AG10803 (cell line): ENCODE measurements at places on chromosomes 16 and 17.
A peak's percentile ranks its signal among the peaks of the same experiment; 100 is the strongest.

- DNase-seq: no peak
Observed at GRCh38 chr17:74770498-74771318, 5.4 kb downstream of the NAT9 start.

DNA sequence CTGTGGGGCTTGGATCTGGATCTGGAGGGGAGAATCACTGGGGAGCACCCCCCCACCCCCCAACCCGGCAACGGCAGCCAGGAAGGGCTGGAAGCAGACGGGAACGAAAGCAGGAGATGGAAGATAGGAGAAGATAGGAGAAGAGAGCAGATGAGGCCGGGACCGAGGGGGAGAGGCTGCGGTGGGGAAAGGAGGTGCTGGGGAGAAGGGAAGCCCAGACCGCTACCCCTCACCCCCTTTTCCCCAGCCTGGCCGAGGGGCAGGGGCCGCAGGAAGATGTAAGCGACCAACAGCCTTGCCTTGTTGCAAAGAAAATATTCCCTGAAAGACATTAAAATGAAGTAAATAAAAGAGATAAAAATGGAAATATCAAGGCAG, 26.8 kb upstream of the CBFA2T3 start:
- DNase-seq: no peak

DNA sequence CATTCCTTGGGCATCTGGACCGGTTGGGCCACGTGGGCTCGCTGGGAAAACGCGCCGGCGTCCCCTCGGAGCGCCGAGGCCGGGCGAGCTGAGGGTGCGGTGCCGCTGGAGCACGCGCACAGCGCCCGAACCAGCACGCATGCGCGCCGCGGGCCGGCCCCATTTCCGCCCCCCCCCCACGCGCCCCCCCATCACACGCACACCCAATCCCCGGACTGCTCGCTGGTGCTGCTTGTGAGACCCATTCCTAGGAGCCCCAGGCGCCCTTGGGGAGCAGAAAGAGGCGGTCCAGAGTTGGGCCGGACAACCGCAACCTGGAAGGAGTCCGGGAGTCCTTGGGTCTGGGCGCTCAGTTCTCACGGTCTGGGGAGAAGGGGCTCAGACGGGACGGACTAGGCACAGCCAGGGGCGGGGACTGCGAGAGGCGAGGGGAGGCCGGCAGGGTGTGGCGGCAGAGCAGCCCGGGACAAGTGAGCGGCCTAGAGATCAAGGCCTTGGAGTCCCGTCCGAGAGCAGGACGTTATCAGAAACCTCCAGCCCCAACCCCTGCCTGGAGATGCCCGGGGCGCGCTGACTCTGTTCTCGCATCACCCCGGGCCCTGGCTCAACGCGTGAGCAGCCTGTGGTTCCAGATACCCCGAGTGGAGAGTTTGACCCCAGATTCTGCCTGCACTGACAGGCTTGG, 6.0 kb upstream of the CBX8 start:
- no peak for DNase-seq

- no peak for DNase-seq
Observed at GRCh38 chr16:72972878-72973571, 74.9 kb downstream of the ZFHX3 start.

GRCh38 chr17:57356153-57356718, 99.9 kb downstream of the MSI2 start:
- no peak for DNase-seq

DNA sequence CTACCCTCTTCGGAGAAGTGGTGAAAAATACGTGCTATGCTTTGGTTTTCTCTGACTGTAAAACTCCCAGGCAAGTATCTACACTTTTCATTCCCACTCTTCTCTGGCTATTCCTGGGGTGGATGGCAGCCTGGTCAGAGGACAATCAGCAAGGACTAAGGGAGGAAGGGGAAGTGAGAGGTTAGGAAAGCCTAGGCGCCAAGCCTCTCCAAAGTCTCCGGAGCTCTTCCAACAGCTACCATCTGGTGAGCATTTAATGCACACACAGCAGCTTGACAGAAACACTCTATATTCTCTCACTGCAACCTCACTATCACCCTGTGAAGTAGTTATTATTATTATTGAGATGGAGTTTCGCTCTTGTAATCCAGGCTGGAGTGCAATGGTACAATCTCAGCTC, 65.1 kb downstream of the WSCD1 start:
- no peak for DNase-seq

- DNase-seq: no peak
Observed at GRCh38 chr17:32520737-32521404, 34.1 kb downstream of the CDK5R1 start.

- no peak for DNase-seq
Observed at GRCh38 chr17:46049656-46050055, 50.6 kb downstream of the STH start.

- DNase-seq: no peak
Observed at GRCh38 chr17:12641084-12641483, 24.6 kb upstream of the MYOCD start.

DNA sequence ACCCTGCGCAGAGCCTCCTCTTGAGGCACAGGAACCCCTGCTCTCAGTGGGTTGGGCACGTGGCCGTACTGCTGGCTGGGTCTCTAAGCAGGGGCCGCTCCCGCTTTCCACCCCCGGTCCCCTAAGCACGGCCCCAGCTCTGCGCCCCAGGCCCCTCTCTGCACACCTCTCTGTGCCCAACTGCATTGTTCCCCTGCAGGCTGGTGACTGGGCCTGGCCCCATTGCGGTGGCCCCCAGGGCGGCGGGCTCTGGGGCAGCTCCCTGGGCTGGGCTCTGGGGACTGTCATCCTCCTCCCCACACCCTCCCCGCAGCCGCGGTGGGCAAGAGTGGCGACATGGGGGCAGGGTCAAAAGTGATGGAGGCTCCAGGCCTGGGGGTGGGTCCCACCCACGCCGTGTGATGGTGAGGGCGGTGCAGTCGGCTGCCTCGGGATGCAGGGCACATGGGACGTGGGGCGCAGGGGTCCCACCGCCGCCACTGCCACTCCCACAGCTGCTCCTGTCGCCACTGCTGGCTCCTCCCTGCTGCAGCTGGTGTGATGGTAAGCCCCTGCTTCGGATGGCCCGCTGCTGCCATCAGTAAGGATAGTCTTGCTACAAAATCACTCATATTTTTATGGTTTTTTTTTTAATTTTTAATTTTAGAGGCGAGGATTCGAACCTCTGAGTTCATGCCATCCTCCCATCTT, 15.2 kb upstream of the ITGB3 start:
- no peak for DNase-seq

DNA sequence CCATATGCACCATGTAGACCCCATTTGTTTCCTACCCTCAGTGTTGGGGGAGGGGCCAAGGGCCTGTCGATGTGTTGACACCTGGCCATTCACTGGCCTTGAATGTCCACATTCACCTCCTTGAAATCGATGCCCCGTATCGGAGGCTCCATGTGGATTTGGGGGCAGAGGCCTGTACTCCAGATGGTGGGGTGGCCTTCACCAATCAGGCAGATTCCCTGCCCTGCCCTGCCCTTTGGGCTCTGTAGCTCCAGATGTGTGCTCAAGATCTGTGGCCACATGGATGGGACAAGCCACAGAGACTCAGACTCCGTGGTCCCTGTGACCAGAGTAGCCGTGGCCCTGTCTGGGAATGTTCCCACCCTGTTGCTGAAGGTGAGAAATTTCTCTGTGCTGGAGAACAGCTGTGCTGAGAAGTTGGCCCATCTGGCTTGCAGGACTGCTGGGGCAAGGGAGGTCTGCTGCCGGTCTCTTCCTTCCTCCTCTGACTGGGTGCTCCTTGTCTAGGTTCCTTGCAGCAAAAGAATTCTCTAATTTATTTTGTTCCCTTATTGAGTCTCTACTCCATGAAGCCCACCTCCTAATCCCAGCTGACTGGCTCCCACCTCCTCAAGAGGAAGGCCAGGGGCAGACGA, 221.3 kb downstream of the SEC14L1 start:
- DNase-seq: peak; percentile 53

DNA sequence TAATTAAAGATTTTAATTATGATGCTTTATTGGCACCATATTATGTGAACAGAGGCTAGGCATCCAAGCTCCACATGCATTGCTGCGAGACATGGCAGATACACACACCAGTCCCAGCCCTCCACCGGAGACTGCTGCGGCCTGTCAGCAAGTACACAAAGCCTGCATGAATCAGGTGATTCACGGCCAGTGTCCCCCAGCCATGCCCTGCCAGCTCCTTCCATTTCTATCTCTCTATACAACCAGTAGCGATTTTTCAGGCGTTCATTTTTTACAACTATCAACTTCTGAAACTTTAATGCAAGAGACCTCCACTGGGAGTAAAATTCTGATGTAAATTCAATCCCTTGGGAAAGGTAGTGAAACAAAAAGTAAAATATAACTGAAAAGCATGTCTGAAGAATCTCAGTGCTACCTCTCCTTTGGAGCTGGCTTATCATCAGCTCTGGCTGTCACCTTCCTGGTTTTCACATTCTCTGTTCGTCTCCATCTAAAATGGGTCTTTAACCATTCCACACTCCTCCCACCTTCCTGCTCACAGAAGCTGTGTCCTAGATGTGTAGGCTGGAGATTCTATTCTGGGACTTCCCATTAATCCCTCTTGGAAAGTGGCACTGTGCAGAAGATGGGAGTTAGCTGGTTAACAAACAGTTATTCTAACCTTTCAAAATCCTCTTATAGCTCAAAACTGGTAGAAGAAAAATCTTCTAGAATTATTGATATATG, 32.2 kb downstream of the HS3ST3A1 start:
- DNase-seq: no peak

GRCh38 chr17:8806253-8806925, 7.2 kb upstream of the MFSD6L start:
- no peak for DNase-seq

DNA sequence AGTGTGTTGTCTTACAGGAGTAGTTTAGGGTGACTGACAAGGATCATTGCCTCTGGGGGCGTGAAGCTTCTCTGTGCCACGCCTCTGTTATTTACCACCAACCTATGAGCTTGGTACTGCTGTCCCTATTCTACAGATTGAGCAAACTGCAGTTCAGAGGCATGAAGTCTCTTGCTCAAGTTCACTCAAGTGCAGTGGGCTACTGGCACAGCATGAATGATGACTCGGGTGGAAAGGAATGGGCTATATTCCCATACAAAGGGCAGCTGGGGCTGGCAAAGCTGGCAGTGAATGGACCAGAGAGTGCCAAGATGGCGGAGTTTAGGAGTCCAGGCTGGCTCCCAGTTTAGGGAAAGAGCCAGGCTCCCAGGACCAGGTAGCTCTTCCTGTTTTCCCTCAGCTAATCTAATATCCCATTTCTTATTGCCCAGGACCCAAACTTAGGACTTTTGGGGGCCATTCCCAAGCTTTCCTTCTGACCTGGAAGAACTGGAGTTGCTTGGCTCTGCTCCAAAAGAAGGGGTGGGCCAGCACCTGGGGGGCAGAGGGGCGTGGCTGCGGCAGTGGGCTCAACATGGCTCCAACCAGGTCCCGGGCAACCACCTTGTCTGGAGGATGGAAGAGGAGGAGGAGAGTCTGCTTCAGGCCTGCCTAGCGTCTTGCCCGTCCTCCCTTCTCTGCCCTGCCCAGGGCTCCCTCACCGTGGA, 12.9 kb downstream of the PLK1 start:
- peak; percentile 52 for DNase-seq

DNA sequence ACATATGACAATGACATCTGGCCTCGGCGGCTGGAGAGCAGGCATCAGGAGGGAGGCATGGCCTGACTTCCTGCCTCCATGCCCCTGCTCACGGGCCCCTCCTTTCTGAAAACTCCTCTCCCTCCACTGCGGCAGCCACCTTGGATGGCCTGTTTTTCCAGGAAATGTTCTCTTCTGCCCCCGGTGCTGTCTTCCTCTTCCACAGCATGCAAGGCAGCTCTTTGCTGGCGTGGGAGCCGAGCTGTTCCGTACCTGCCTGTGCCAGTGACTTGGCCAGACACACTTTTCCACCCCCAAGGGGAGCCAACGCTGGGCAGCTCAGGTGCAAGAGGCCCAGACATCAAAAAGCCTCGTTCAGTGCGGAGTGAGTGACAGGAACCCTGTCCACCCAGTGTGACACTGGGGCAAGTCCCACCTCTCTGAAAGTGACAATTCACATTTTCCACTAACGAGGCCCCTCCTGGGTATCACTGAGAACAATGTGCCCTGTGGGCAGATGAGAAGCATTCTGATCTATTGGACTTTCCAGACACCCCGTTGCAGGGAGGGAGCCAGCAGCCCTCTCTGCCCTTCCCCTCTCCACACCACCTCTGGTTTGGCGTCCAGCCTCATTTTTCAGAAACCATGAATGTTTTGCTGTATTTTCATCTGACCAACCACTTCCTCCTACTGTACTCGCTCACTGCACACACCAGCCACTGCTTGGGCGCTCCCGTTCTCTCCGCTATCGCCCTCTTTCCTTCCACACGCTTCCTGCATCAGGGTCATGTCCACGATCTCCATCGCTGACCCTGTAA, 31.2 kb downstream of the NSMCE1 start:
- DNase-seq: peak; percentile 38

- no peak for DNase-seq
Observed at GRCh38 chr17:51768706-51769105, 389.8 kb downstream of the CA10 start.
